ENCODE measurements at places on chromosomes 3 and 15.

DNA sequence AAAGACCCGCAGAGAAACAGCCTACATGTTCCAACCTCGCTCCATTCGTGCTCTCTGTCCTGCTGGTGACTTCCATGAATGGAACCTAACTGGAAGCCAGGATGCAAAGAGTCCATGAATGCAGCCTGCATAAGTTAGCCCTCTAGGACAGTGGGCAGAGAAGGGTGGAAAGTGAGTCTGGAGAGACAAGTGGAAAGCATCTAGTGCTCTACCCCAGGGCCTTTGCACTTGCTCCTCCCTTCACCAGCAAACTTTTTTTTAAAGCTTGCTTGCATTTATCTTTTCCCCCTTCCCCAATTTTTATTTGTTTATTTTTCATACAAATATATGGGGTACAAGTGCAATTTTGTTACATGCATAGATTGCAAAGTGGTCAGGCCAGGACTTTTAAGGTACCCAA, 7.9 kb upstream of the CYP1A1 start:
- DNase-seq, result no peak

GRCh38 chr3:116947148-116947547, 237.6 kb downstream of the TUSC7 start:
- no peak for DNase-seq

- no peak for DNase-seq
Measured at GRCh38 chr3:177141899-177142646, 55.2 kb downstream of the TBL1XR1 start.

GRCh38 chr15:58549013-58549784, 117.4 kb downstream of the LIPC start:
- DNase-seq, result no peak

Data from stimulated activated CD8-positive, alpha-beta memory T cell treated with anti-CD3 and anti-CD28 coated beads, Interleukin-4, amount 100 ng/mL, for 1 hour (primary cell).